K562 (cell line): ENCODE measurements at places on chromosomes 5 and 9. TPM values are rescaled to one million over a fixed set of nuclear protein-coding genes. Genes with fewer than 3 reads are reported as not detected.

Gene PCDH1
- polyA plus RNA-seq, result 1.4 and 1.6 TPM in 2 replicates

Gene IGFBPL1
- not detected in 2 replicates for polyA plus RNA-seq

Gene NTMT1
- polyA plus RNA-seq, result 111 and 121 TPM in 2 replicates

- no peak for DNase-seq
Observed at GRCh38 chr5:145637396-145637795, 197.7 kb downstream of the PRELID2 start.

DNA sequence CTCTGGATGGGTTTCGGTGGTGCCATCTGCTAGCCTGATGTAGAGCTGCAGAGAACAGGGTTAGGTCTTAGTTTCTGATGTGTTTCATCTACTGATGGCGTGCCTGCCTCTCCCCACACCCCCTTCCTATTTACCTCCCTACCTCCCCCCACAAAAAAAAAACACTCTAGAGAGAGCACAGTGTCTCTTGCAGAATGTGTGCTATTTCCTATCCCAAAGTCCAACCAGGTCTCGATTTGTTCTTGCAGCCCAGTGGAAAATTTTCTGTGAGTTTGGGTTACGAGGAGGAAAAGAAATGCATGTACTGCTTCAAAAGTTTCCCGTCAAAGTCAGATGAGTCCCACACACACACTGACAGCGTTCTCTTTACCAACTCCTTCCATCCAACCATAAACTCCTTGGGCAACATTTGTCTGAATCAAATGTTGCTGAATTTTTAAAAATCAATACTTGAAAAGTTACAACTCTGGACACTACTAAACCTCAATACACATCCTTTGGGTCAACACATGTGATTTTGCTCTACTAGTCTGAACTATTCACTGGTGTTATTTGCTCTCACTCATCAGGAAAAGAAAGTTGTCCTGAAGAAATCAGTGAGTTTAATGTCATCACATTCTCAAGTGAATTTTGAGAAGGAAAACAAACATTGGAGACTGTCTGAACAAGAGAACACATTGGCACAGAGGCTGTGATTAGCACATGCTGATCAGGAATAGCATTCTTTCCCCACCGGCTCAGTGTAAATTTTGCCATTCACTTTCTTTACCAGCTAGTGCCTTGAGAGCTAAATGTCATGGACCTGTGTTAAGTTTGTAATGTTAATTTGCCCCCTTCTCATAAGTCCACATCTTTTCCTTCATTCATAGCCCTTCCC, 84.1 kb downstream of the MAMDC2 start:
- DNase-seq, result no peak

GRCh38 chr5:4137781-4138180, 542.1 kb downstream of the IRX1 start:
- no peak for DNase-seq

GRCh38 chr5:57311251-57311650, 137.4 kb downstream of the GPBP1 start:
- no peak for DNase-seq

- DNase-seq, result no peak
Observed at GRCh38 chr9:80755586-80755985, 933.8 kb downstream of the TLE1 start.

- DNase-seq, result no peak
Observed at GRCh38 chr9:98514841-98515240, 193.9 kb downstream of the GABBR2 start.

GRCh38 chr5:160310140-160310539, 2.2 kb downstream of the CCNJL start:
- no peak for DNase-seq
